ENCODE measurements at places on chromosomes 1 and 21.

DNA sequence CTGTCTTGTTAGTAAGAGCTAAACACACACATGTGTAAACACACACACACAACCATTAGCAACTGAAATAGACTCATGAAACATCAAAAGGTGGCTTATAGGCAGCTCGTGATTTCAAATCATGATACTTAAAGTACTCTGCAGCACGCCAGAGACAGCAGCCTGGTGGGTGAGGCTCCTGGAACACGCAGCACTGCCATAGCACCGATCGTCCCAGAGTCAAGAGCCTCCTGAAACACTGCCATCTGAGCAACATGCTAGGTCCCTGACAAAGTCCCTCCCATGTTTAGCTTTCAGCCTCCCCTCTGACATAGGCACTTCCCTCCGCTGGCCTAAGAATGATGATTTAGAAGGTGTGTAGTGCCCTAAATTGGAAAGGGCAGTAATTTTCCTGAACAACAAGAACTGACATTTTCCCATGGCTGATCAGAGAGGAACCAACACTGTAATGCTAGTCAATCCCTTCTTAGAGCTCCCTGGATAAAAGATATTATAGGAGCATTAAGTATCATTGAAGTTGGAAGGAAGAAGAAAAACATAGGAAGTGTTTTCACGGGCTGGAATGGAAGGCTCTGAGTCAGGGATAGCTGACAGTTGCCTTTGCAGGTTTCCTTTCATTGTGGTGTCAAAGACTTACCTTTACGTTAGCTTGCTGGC is 14.1 kb upstream of the DPT start:
- DNase-seq = no peak

- no peak for DNase-seq
These were observed 32.5 kb downstream of the RHOU start for GRCh38 chr1:228767636-228768354.

DNA sequence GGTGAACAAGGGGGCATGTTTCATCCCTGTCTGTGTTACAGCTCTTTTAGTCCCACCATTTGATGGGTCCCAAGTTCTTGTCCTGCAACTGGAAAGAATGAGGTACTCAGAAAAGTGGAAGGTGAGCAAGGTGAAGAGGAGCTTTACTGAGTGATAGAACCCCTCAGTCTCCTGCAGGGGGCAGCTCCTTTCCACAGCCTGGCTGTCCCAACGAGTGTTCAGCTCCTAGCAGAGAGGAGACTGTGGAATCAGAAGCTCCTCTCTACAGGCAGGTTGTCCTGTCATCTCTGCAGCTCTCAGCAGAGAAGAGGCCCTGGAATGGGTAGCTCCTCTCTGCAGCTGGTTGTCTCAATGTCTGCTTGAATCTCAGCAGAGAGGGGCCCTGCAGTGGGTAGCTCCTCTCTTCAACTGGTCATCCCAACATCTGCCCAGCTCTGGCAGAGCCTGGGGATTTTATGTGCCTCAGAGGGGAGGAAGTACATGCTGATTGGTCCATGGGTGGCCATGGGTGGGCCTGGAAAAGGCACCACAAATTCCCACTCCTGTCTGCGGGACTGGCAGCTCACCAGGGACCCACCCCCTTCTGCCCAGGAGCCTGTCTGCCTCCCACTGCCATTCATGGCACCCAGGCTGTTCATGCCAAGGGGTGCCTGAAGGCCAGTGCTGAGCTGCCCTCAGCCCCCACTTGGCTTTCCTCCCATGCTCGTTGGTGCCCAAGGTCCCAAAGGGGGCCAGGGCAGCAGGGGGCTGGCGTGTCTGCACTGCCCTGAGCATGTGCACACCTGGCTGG is 25.7 kb downstream of the LDLRAD1 start:
- no peak for DNase-seq

DNA sequence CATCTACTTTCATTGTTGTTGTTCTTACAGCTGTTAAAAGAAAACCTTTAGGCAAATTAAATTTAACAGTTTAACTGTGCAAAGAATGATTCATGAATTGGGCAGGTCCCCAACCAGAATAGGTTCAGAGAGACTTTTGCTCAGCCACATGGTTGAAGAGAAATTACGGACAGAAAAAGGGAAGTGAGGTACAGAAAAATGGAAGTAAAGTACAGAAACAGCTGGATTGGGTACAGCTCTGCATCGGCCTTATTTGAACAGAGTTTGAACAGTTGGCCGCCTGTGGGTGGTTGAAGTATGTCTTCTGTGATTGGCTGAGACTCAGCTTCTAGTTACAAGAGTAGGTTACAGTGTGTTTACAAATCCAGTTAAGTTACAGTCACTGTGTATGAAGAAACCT is 210.1 kb downstream of the FGGY start:
- no peak for DNase-seq

DNA sequence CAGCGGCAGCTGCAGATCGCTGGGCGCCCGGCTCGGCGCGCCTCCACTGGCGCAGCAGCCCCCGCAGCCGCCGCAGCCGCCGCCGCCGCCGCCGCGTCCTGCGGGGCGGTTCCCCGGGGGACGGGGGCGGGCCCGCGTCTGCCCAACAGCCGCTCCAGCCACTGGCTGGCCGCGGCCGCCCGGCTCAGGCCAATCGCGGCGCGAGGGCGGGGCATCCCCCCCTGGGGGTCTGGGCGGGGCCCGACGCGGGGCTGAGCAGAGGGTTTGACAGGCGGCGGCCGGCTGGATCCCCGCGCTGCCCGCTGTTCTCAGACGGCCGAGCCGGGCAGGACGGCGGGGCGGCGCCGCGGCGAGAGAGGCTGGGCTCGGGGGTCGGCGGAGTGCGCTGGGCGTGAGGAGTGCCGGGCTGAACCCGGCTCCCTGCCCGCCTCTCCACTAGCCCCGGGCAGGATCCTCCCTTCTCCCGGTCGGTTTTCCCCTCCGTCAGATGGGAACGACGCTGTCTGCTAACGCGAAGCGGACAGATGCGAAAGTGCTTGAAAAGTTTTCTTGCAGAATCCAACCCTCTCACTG is at the start of gene GLIS1:
TSS of gene GLIS1 (minus strand) at position 56 of the 573 bp plus-strand sequence. CDS start 1,100 bp downstream, outside the sequence.
- peak; percentile 72 for DNase-seq

GRCh38 chr1:6246497-6247467 is 2.8 kb downstream of the HES3 start:
- peak; percentile 87 for DNase-seq

- no peak for DNase-seq
These were observed 5.6 kb downstream of the RPS6KA1 start for GRCh38 chr1:26535201-26535600.

- no peak for DNase-seq
These were observed 131.0 kb downstream of the XPR1 start for GRCh38 chr1:180762796-180763195.

Measured in activated naive CD4-positive, alpha-beta T cell treated with anti-CD3 and anti-CD28 coated beads, Interleukin-2, amount 10 ng/mL, durations not matched to agents 7 days and 5 days (primary cell).